ENCODE measurements at places on chromosomes 5 and 9. TPM values are rescaled to one million over a fixed set of nuclear protein-coding genes. Genes with fewer than 3 reads are reported as not detected.

DNA sequence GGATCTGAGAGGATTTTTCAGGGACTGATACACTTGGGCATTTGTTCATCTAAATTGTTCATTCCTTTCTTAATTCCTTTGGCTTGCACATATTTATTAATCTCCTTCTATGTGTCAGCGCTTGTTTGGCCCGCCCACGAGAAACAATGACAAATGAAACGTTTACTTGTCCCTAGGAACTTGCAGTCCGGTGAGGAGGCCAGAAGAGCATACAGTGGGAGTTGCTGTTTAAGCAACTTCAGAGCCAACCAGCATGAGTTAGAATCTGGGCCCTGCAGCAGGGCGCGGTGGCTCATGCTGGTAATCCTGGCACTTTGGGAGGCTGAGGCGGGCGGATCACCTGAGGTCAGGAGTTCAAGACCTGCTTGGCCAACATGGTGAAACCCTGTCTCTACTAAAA is 18.8 kb downstream of the FBXL7 start:
- H3K4me1 ChIP-seq = no peaks in the 10 kb centered on the region
- H3K27ac ChIP-seq = no peak overlapping the region
- H3K27me3 ChIP-seq = no peaks in the 10 kb centered on the region
- H3K4me3 ChIP-seq = no peak overlapping the region

DNA sequence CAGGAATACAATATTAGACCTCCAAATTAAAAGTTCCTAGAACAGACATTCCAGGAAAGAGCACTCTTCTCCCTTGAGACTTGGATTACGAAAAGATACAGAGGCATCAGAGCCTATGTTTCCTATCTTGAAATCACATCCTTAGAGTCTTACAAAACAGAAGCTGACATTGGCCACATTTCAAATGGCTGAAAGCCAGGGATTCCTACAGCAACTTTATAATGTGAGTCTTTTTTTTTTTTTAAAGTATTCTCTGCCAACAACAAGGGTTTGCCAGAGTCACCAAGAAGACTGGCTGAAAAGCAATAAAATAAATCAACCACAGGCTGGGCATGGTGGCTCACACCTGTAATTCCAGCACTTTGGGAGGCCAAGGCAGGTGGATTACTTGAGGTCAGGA is 63.1 kb downstream of the TRPM6 start:
- no peaks in the 10 kb centered on the region for H3K4me1 ChIP-seq
- no peak for DNase-seq
- no peak overlapping the region for H3K4me3 ChIP-seq

GRCh38 chr5:59276325-59276675 is 617.2 kb downstream of the PDE4D start:
- H3K27ac ChIP-seq = no peak overlapping the region
- H3K27me3 ChIP-seq = peaks cover 2% of the 10 kb centered on the region
- H3K36me3 ChIP-seq = no peaks in the 10 kb centered on the region
- H3K4me1 ChIP-seq = no peaks in the 10 kb centered on the region
- H3K4me3 ChIP-seq = peak overlapping the region; percentile 66

DNA sequence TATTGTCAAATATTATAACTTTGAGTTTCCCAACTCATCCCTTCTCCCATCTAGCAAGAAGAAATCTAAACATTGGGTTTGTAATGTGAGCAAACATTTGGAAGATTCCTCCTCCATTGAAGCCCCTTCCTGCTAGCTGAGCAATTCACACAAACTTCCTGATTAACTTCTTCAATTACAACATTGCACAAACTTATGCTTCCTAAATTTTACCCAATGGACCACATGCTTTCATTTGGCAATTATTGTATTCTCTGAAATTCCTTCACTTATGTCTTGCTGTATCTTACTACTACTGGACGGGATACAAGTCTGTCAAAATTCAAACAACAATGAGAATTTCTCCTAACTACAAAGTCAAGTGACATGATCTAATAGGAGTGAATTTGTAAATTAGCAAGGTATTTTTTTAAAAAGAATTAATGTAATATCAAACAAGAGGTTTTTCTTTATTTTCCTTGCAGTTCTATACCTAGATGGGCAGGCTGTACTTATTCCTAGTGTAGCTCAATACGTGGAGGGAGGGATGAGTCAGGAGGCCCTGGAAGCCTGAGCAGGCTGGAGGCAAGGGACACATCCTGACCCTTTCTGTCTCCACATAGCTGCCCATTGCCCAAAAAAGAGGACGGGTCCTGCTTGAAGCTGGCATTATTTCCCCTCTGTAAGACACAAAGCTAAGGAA is 11.8 kb upstream of the IFNW1 start:
- no peak overlapping the region for H3K4me3 ChIP-seq
- H3K27ac ChIP-seq = no peak overlapping the region
- no peaks in the 10 kb centered on the region for H3K4me1 ChIP-seq
- no peaks in the 10 kb centered on the region for H3K36me3 ChIP-seq
- no peak for DNase-seq

Gene KCNIP1
- total RNA-seq = not detected

- no peaks in the 10 kb centered on the region for H3K36me3 ChIP-seq
- no peak for DNase-seq
- no peak overlapping the region for H3K4me3 ChIP-seq
- no peaks in the 10 kb centered on the region for H3K27me3 ChIP-seq
- H3K4me1 ChIP-seq = no peaks in the 10 kb centered on the region
- H3K27ac ChIP-seq = no peak overlapping the region
Measured at GRCh38 chr5:92687821-92688722, 892.9 kb downstream of the NR2F1-AS1 start.

- H3K36me3 ChIP-seq = no peaks in the 10 kb centered on the region
- no peak overlapping the region for H3K27ac ChIP-seq
- H3K4me3 ChIP-seq = no peak overlapping the region
- H3K4me1 ChIP-seq = no peaks in the 10 kb centered on the region
- no peak for DNase-seq
- H3K27me3 ChIP-seq = peaks cover 14% of the 10 kb centered on the region
Measured at GRCh38 chr5:170585273-170585948, 81.6 kb downstream of the KCNIP1 start.

All from T-cell (primary cell).